ENCODE measurements at places on chromosomes 2 and 18.

DNA sequence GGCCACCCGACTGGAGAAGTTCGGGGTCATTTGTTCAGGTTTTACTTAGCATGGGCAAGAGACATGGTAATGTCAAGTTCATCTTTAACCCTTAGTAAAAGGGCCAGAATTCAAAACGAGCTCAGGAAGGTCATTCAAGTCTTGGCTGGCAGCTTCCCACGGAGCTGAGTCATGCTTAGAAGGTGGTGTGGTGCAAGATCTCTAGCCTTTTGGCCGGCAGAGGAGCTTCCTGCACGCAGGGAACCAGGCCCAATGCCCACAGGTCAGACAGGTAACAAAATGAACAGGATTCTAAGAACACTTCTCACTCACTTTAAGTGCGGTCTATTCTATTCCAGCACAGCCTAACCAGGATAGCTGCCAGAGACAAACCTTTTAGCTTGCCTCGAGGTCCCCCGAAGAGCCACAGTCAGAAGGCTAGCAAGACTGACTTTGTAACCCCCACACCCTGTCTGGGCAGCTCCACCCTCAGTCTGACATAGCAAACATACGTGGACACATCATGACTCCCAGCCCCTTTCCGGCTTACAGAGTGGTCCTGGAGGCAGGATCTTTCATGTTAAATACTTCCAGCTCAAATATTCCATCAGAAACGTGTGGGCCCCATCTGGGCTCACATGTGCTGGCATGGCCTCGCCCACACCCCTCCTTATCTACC is 292.7 kb downstream of the BCL11A start:
- DNase-seq, result peak; percentile 33

- DNase-seq, result no peak
Measured at GRCh38 chr2:102002228-102002627, 10.5 kb downstream of the IL1R2 start.

- DNase-seq, result peak; percentile 47
Measured at GRCh38 chr2:127174136-127174535, 46.0 kb downstream of the CYP27C1 start.

- DNase-seq, result no peak
Measured at GRCh38 chr2:151137526-151137925, 124.1 kb downstream of the RBM43 start.

GRCh38 chr18:80191264-80191663 is 56.0 kb downstream of the PARD6G start:
- DNase-seq, result no peak

- DNase-seq, result peak; percentile 25
Measured at GRCh38 chr2:175807031-175807873, 194.8 kb downstream of the LNPK start.

DNA sequence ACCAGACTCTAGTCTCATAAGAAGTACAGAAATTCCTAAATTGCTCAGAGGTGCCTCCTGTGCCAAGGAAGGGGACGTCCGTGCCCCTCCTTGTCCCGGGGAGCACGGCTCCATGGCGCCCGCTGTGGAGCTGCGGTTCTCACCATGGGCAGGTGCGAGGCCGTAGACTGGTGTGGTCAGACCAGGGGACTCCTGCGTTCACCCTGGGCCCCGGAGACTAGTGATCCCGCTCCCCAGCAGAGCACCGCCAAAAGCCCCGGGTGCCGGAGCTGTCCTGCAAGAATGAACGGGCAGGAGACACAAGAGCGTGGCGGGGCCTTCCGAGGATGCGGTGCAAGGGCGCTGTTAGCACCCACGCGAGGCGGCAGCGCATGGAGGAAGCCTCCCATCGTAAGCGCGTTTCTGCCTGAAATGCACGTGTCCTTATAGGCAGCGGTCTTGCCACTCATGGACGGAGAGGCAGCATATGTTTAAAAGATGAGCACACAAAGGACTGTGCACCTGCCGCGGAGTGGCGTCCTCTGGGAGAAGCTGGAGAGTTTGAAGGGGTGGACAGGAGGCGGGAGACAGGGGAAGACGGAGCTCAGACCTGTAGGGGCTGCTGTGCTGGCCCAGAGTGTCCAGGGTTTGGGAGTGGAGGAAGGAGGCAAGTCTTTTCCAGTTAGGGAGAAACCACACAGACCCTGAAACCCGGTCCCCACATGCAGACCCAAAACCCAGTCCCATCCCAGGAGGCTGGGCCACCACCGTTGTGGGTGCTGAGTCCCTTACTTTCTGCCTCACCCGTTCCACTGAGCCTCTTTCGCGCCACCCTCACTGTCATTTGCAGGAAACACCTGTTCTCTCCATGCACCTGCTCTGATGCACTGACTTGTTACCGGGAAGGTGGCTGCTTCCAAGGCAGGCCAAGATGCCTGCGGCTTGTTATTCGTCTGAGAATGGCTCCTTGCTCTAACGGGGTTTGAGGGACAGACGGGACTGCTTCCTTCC is 7.5 kb upstream of the KCNG2 start:
- DNase-seq, result no peak

DNA sequence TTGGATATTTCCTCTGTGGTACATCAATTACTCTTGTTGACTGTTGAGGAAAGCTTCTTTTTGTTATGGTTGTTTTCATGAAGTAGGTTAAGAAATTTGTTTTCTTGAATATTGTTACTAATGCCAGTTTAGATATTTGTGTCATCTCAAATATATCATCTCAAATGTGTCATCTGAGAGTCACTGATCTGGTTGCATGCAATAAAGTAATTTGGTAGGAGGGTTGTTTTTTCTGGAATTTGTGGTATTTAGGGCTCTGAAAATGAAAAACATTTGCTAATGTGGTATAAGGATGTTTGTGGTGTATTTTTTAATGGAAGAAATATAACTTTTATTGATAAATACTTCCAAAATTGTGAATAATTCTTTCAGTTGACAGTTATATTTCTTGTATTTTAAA is 117.7 kb downstream of the GREB1L start:
- no peak for DNase-seq

DNA sequence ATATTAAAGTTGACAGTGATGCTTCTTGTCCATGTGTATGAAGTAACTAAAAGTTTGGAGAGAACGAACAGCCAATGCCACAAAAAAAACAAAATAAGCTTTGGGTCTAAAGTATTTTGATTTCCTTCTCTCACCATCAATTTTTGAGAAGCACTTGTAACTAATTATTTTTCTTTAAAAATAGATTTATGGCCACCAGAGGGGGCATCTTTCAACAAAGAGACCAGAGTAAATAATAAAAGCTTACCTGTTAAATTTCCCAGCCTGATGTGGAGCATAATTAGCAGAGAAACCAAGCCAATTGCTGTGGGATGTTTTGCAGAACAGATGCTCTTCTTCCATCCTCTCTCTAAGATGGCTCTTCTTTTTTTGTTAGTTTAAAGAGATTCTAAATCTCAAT is 29.0 kb downstream of the LINC00305 start:
- peak; percentile 22 for DNase-seq

GRCh38 chr2:240643093-240643810 is 18.0 kb downstream of the GPR35 start:
- DNase-seq, result no peak

Data from astrocyte of the hippocampus (primary cell).